HuH-7.5 (cell line): ENCODE measurements at places on chromosomes 1 and 21.

GRCh38 chr1:60911966-60912697, 170.2 kb upstream of the NFIA start:
- no peak for DNase-seq

DNA sequence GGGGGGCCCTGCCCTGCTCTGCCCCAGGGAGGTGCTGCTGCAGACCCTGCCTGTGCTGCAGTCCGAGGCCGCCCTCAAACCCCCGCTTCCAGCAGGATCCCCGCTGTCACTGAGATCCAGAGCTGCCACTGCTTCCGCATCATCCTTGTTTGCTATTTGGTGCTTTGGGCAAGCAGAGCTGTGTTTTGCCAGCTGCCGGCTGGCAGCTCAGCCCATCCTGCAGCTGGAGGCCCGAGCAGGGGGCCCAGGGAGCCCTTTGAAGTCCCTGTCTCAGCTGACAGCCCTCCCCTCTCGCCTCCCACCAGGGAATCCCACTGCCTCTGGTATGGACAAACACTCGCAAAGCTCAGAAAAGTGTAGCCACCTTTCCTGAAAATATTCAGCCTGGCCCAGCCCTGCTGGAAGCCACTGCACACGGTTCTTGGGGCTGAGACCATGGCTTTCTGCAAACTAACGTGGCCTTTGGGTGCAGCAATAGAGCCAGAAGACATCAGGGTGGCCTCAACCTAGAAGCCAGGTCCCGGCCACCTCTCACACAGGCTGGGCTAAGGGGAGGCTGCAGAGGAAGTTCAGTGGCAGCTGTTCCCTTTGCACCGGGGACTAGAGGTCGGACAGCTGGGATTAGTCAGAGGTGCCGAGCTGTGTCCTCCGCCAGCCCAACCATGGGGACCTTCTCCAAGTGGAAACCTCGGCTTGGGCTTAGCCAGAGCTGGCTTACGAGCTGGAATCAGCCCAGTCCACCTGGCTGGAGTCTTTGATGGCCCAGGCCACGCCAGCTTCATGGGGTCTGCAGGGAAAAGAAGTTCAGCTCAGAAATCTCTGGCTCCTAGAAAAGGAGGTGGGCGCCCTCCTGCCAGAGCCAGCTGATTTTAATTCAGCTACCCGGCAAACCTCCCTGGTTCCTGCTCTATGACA, 107.1 kb downstream of the SPSB1 start:
- DNase-seq, result no peak

GRCh38 chr1:189538271-189538670, 939.4 kb downstream of the BRINP3 start:
- no peak for DNase-seq

DNA sequence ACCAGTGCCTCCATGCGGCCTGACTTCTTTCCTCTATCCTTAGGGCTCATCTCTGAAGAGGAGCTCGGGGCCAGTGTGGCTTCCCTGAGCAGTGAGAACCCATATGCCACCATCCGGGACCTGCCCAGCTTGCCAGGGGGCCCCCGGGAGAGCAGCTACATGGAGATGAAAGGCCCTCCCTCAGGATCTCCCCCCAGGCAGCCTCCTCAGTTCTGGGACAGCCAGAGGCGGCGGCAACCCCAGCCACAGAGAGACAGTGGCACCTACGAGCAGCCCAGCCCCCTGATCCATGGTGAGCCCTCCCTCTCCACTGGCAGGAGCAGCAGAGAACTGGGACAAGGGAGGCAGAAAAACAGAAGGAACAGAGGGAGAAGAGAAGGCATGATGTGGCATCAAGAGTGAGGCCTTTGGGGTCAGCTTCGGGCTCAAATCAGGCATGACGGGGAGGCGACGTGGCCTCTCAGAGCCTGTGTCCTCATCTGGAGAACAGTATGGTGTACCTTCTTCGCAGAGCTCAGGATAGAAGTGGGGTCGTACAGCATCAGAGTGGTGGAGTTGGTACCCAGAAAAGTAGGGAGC, 6.5 kb upstream of the LRRC71 start:
- no peak for DNase-seq

- DNase-seq, result no peak
Measured at GRCh38 chr1:81670286-81670685, 130.4 kb upstream of the ADGRL2 start.

- no peak for DNase-seq
Measured at GRCh38 chr1:86991549-86992186, 77.2 kb downstream of the HS2ST1 start.

DNA sequence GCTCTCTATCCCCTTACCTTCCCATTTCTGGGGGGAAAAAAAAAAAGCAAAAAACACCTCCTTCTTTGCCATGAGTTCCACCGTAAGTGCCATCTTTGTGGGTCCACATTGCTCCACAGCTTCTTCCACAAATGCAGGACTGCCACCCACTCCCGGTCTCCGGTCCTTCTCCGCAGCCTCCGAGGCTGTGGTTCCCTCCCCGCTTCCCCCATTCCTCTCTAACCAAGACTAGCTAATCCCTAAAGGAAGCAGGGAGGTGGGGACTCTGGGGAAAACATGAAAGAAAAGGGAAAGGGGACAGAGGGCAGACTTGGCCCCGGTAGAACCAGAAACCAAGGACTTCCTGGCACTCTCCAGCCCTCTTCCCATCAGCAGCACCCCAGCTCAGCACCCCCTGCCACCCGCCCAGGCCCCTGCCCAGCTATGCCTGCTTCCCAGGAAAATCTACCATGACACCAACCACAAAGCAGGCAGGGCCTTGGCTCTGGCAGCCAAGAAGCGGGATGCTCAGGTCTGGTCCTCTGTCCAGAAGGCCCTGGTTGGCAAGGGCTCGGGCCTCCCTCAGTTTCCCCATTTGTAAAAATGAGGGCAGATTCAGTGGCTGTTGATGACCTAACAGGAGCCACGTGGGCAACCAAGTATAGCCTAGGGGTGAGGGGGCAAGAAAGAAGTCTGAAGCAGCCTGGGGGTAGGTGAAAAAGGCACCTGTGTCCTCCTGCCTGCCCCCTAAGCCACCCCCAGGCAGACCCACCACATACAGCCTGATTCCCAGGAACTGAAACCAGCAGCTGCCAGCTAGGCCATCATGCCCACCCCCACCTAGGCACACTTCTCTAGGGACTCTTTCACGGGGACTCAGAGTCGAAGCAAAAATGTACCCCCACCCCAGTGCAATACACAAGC, 2.5 kb downstream of the EPHA2 start:
- no peak for DNase-seq

DNA sequence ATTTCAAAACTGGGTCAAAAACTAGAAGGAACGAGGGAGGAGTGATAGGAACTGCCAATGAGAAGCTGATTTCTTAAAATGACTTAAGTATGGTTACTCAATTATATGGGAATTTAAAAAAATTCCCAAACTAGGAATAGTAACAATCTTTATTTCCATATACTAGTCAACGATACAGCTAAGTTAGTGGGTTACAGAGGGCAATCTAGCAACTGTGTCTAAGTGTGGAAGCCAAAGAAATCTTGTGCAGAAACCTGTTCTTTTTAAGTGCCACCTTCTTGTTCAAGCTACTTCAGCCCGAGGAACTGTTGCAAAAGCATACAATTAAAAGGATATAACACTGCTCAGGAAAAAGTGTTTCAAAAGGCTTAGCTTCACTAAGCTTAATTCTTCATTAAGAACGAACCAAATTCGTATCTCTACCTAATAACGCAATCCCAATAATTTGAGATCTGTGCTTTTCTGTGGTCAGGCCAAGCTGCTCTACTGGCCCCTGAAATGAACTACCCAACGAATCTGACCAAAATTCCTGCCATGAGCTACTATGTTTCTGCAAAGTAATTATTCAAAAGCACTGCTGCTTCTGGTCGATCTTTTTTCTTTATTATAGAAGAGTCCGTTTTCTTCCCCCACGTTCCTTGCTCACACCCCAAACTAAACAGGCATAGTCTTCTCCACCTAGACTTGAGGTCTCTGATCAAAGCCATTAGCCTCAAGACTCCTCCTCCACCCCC, 1.8 kb downstream of the USP24 start:
- DNase-seq, result no peak

- no peak for DNase-seq
Measured at GRCh38 chr1:220182656-220183055, 88.7 kb downstream of the IARS2 start.

- no peak for DNase-seq
Measured at GRCh38 chr1:177615251-177615650, 354.6 kb downstream of the SEC16B start.

- no peak for DNase-seq
Measured at GRCh38 chr21:42595283-42596187, 57.9 kb upstream of the PDE9A start.

DNA sequence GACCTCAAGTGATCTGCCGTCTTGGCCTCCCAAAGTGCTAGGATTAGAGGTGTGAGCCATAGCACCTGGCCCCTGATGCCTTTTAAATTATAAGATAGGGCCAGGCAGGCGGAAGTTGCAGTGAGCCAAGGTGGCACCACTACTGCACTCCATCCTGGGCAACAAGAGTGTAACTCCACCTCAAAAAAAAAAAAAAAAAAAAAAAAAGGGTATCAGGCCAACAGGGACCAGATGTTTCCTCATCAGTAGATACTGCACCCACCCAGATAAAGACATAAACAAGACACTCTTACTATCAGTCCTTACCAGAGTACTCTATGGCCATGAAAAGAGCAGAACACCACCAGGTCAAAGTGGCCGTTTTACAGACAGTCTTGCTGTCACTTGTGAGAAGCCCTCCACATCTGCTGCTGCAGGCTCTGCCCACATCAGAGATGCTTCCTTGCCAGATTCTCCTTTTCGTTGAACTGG, 3.3 kb downstream of the C21orf58 start:
- no peak for DNase-seq

GRCh38 chr1:112870887-112871646, 84.9 kb downstream of the SLC16A1 start:
- no peak for DNase-seq

GRCh38 chr21:46527801-46528200, 69.1 kb downstream of the DIP2A start:
- DNase-seq, result no peak
